D341Med (cell line): ENCODE measurements at places on chromosomes 5 and 9.

DNA sequence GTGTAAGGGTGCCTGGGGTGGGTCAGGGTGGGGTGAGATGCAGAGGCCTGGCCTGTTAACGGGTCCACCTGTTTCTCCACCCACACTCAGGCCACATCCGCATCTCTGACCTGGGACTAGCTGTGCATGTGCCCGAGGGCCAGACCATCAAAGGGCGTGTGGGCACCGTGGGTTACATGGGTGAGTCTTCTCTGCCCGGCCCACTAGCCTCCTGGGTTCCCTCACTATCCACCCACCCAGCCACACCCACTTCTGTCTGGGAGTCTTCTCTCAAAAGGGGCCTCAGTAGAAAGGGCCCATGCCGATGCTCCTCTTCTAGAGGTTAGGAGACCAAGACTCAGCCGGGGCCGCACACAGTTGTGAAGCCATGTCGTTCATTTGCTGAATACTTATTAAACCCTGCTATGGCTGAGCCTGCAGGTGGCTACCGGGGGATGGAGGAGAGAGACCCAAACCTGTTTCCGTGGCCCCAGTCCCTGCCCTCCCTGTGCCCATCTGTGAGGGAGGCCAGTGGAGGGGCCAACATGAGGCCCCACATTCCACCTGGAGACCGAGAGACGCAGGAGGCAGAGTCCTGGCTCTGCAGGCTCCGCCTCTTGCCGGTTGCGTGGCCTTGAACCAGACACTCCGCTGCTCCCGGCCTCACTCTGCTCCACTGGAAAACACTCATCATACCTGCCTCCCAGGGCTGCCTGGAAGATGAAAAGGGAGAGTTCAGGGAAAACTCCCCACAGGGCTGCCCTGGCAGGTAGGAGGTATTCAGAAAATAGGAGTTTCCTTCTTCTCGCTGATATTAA lies 8.7 kb downstream of the GRK6 start:
- DNase-seq, result no peak

GRCh38 chr5:11617080-11617479 lies 287.2 kb downstream of the CTNND2 start:
- no peak for DNase-seq

DNA sequence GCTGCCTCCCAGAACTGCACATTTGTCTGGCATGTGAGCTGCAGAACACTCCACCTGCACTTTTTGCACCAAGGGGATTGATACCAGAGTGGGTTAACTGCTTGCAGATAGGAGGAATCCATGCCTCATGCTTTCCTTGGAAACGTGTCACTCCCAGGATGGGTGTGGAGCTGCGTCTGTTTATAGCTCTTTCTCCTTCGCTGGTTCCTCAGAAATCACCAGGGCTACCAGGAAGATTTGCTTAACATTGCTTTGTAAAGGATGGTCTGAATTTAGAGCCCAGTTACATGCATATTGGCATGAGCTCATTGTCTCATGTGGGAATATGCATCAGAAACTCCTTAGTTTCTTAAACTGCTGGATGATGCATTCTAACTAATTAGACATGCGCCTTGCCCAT lies 234.6 kb downstream of the GADD45G start:
- DNase-seq, result no peak

GRCh38 chr5:170538696-170539586 lies 35.1 kb downstream of the KCNIP1 start:
- no peak for DNase-seq

DNA sequence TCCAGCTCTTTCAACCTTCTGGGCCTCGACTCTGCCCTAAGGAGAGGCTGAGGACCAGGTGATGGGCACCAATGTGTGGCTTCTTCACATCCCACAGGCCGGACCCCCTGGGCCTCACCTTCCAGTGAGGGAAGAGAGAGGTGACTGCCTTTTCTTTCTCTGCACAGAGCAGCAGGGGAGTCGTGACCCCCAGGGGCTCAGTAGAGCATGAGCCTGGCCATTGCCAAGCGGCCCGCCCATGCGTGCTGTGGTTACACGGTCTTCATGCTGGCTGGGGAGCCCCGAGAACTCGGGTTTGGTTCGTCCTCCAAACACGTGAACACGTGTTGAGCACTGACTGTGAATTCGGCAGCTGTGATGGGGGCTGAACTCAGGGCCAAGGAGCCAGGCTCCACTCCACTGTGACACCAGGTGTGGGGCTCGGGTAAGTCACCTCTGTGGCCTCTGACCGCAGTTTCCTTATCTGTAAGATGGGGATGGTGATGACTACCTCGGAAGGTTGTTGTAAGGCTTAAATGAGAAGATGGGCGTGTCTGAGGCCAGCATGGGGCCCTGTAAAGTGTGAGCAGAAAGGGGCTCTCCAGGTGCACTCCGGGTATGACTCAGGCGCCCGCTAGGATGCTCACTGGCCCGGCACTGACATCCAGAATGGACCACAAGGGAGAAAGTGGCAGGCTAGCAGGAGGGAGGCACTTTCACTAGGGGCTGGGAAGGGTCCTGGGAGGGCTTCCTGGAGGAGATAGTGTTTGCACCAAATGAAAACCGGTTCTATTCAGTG lies 13.4 kb upstream of the GRHPR start:
- DNase-seq, result no peak

- DNase-seq, result no peak
Measured at GRCh38 chr9:86308687-86309086, 26.3 kb upstream of the ISCA1 start.

DNA sequence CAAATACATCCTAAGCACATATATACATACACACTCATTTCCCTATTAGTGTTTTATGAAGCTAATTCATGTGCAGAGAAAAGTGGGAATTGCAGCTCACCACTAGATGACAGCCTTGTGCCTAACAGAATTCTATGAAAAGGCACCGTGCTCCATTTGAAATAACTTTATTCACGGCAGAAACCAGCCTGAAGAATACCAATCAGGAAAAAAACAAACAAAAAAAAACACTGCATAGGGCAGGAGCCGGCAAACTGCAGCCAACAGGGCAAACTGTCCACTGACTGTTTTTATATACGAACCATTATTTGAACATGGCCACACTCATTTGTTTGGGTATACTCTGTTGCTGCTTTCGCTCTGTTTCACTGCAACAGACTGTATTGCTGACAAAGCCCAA lies 33.6 kb downstream of the ERMP1 start:
- DNase-seq, result peak; percentile 34

- DNase-seq, result no peak
Measured at GRCh38 chr9:95840074-95840473, 35.4 kb upstream of the ERCC6L2 start.

DNA sequence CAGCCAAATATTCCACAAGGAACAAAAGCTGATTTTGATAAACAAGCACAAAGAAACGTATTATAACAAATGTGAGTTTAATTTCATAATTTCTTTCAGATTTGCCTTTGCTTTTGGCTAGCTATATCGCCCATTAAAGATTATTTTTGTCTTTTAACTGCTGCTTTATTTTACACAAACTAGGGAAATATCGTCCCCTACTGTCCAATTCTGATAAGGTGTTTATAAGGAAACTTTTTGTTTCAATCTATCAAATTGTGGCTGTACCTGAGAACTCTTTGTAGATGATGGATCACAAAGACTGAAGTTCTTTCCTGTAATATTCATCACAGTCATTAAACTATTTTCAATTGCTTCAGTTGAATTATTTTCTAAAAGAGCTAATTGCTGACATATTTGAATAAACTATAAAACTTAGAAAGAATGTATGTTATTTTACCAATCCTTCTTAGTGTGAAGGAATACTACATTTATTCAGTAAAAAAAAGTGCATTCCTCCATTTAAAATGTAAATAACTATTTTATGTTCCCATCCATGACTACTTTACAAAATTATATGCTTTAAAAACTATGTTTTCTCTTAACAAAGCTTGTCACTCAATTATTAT lies 431.3 kb upstream of the ITGA1 start:
- peak; percentile 9 for DNase-seq

DNA sequence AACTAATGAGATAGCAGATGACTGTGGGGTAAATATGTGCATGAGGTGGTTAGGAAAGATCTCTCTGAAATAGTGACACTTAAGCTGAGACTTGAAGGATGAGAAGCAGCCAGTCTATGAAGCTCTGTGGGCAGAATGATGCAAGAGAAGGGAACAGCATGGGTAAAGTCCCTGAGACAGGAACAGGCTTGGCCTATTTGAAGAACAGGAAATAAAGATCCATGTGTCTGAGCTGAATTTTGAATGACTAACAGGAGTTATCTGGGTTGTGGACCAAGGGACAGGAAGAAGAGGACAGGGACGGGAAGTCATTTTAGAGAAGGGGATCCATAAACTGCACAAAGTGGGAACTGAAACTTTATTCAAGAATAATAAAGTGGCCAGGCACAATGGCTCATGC lies 25.6 kb upstream of the HMGCS1 start:
- DNase-seq, result no peak

DNA sequence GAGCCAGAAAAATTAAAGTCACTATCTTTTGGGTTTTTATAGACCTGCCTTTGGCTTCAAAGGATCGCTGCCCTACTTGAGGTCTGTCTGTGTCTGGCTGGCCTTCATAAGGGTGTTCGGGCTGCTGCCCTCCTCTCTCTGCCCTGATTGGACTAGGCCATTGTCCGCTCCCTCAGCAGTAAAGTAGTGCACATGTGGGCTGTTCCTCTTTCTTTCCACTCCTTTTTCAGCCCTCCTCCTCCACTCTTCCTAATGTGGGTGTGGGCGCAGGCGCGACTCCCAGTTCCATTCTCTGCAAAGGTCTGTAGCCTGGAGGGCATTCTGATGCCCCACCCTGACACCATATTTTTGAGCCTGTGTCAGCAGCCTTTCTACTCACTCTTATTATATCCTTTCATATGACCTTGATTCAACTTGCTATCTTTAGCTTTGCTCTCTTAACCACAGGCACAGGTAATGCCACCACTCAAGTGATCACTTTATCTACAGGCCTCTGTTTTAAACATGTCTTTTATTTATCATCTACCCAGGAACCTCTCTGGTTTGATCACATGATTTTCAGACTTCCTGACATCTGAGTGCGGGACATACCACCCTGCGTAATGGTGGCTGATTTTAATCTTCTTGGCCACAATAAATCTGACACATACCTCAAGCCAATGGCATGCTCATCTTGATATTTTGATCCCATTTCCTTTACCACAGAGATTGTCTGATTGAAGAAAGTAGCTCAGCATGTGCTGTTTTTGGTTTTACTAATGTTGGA lies 144.5 kb downstream of the AOPEP start:
- no peak for DNase-seq

DNA sequence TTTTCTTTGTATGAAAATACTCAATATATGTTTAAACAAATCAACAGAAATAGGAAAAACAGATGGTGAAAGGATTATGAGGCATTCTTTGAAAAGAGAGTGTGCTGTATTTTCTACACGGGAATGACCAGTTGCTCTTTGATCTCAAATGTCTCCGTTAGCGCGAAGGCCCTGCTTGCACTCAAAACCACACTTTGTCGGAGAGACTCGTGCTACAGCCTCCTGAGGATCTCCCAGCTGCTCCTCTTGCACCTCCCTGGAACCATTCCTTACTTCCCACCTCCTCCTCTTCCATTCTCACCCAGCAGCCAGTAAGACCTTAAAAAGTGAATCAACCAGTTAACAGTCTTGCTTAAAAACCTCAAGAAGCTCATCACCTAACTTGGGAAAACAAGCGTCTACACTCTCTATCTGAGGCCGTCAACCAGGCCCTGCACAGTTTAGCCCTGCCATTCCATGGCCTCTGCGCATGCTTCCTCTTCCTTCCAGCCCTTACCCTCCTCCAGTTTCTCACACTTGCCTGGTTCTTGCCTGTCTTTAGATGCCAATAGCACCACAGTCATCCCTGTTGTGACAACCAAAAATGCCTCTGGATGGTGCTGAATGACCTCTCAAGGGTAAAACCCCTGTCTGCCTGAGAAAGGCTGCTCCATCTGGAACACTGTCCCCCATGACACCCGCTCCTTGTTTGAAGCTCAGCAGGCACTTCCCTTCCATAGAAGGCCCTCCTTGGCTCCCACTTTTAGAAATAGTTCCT lies 594.7 kb upstream of the WWC1 start:
- DNase-seq, result no peak

- no peak for DNase-seq
Measured at GRCh38 chr5:149172261-149172660, 31.0 kb downstream of the ABLIM3 start.

DNA sequence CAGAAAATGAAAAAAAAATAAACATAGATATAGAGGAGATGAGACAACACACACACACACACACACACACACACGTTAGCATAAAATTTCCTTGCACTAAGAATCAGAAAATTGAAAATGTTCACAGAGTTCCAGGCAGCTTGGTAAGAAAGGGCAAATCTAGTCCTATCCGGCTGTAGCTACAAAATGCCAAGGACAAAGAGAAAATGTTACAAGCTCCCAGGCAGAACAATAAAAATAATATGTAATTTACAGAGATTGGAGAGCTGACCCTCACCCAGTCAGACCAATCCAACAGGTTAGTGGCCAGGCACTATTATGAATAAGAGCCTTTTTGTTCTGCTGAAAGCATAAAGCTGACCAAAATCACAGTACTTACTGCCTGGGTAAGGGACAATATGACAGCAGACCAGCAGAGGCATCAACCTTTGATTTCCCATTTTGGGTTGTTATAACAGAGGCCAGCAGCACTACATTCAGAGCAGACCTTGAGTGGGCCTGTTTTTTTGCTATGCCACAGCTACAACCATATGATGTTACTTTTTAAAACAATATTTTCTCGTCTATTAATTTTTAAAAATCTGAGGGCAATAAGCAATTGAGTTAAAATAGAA lies 892.6 kb downstream of the TAF11L14 start:
- no peak for DNase-seq

GRCh38 chr9:115162946-115163345 lies 45.0 kb upstream of the TNC start:
- DNase-seq, result no peak

DNA sequence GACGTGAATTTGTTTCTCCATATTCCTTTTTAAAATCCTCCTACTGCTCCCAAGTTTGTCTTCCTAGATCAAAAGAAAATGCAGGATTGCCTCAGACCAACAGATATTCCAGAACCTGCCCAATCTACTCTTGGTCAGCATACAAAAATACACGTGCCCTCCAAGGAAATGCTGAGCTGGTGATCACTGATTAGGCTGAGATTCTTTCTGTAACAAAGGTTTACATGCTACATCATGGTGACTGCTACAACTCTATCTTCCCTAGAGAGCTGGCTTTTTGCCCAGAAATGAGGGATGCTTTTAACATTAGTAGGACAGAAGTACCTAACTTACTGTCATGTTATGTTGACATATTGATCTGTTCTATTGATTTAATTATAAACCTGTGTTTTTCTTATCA lies 35.5 kb downstream of the OR2Y1 start:
- DNase-seq, result no peak

DNA sequence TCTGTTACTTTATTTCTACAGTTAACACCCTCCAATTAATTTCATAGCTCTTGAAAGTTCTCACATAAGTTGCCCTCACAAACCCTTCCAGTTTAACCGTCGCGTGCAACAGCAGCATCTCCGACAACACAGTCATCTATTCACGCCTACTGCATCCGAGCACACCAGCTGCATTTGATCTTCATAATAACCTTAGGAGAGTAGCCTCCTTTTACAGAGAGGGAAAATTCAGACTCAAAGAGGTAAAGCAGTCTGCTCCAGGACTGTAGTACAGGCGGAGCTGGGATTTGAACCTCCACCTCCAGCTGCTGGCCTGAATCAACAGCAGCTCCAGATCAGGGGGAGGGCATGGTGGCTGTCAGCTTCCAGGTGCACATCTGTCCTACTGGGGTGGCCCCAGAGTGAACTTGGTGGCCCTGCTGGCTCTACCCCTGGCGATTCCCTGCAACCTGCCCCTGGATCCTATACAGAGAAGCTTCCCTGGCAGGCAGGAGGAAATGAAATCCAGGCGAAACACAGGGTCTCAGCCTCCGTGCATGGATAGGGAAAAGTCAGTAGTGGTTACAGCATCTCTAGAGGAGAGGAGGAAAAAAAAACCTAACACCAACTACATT lies 71.6 kb upstream of the UNC5A start:
- peak; percentile 16 for DNase-seq
